ENCODE measurements at places on chromosomes 2 and 18. TPM values are rescaled to one million over a fixed set of nuclear protein-coding genes. Genes with fewer than 3 reads are reported as not detected.

RBM44 gene
- total RNA-seq, result 0.22 TPM

CSRNP3 gene
- total RNA-seq, result 2.3 TPM

COBLL1 gene
- 5.6 TPM for total RNA-seq

SPDYA gene
- 0.52 TPM for total RNA-seq

MTHFD2 gene
- 186 TPM for total RNA-seq

OTX1 gene
- 0.13 TPM for total RNA-seq

CNTNAP5 gene
- total RNA-seq, result 0.39 TPM

TEKT4 gene
- not detected for total RNA-seq

DNA sequence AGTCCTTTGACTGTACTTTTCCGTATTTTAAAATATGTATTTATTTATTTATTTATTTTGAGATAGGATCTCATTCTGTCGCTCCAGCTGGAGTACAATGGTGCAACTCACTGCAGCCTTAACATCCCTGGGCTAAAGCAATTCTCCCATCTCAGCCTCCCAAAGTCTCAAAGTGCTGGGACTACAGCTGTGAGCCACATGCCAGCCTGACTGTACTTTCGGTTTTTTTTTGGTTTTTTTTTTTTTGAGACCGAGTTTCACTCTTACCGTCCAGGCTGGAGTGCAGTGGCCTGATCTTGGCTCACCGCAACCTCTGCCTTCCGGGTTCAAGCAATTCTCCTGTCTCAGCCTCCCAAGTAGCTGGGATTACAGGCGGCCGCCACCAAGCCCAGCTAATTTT, 28.9 kb upstream of the CCNYL1 start:
- H3K4me3 ChIP-seq, result no peak overlapping the region
- no peak for DNase-seq
- no peaks in the 10 kb centered on the region for H3K4me1 ChIP-seq
- H3K36me3 ChIP-seq, result no peaks in the 10 kb centered on the region

GRCh38 chr2:16578081-16578480, 87.6 kb downstream of the CYRIA start:
- no peak for DNase-seq
- no peak overlapping the region for H3K27ac ChIP-seq
- H3K36me3 ChIP-seq, result peaks cover 17% of the 10 kb centered on the region
- no peak overlapping the region for H3K4me3 ChIP-seq
- no peaks in the 10 kb centered on the region for H3K27me3 ChIP-seq

- DNase-seq, result peak; percentile 47
- H3K4me1 ChIP-seq, result no peaks in the 10 kb centered on the region
- H3K27me3 ChIP-seq, result no peaks in the 10 kb centered on the region
- H3K4me3 ChIP-seq, result peak overlapping the region; percentile 65
- peaks cover 18% of the 10 kb centered on the region for H3K36me3 ChIP-seq
- H3K27ac ChIP-seq, result peak overlapping the region; percentile 14
Measured at GRCh38 chr2:209614690-209615369, 156.8 kb upstream of the UNC80 start.

DNA sequence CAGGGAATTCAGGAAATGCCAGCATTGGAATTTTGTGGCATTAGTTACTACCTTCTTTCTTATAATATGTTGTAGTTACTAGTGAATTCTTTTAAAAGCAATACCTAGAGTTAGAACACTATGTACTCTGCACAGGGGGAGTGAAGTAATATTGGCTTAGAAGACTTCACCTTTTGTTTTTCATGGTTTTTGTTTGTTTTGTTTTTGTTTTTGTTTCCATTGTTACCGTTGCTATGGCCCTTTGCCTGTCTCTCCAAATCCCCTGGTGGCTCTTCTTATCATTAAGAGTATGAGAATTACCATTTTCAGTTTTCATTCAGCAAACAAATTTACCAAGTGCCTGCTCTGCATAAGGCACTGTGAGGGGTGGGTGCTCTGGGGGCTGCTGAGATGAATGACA, 160.1 kb downstream of the HAUS1 start:
- H3K4me3 ChIP-seq, result no peak overlapping the region
- peaks cover 34% of the 10 kb centered on the region for H3K4me1 ChIP-seq
- DNase-seq, result no peak
- no peaks in the 10 kb centered on the region for H3K27me3 ChIP-seq
- peaks cover 12% of the 10 kb centered on the region for H3K36me3 ChIP-seq

DNA sequence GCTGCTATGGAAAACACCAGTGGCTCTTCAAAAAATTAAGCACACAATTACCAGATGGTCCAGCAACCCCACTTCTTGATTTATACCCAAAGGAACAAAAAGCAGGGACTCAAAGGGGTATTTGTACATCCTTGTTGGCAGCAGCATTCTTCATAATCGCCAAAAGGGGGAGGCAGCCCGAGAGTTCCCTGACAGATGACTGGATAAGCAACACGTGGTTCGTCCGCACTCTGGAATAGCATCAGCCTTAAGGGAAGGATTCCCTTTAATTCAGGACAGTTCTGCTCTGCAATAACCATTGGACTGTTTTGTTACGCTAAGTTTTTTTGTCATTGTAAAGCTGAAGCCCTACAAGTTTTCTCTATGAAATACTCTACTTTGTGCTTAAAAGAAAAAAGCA, 76.7 kb upstream of the TWIST2 start:
- H3K36me3 ChIP-seq, result no peaks in the 10 kb centered on the region
- DNase-seq, result peak; percentile 54
- no peak overlapping the region for H3K4me3 ChIP-seq
- no peaks in the 10 kb centered on the region for H3K4me1 ChIP-seq

- H3K27ac ChIP-seq, result no peak overlapping the region
- H3K4me1 ChIP-seq, result no peaks in the 10 kb centered on the region
- DNase-seq, result peak; percentile 95
- no peaks in the 10 kb centered on the region for H3K27me3 ChIP-seq
Measured at GRCh38 chr2:231900486-231900942, 25.7 kb downstream of the NPPC start.

- H3K27me3 ChIP-seq, result no peaks in the 10 kb centered on the region
- no peak overlapping the region for H3K4me3 ChIP-seq
- peak; percentile 93 for DNase-seq
- no peaks in the 10 kb centered on the region for H3K4me1 ChIP-seq
- H3K27ac ChIP-seq, result no peak overlapping the region
Measured at GRCh38 chr2:148201075-148202004, 180.4 kb downstream of the MBD5 start.

- H3K27ac ChIP-seq, result no peak overlapping the region
- no peak for DNase-seq
- H3K36me3 ChIP-seq, result no peaks in the 10 kb centered on the region
Measured at GRCh38 chr2:62306751-62307468, 111.0 kb downstream of the B3GNT2 start.

DNA sequence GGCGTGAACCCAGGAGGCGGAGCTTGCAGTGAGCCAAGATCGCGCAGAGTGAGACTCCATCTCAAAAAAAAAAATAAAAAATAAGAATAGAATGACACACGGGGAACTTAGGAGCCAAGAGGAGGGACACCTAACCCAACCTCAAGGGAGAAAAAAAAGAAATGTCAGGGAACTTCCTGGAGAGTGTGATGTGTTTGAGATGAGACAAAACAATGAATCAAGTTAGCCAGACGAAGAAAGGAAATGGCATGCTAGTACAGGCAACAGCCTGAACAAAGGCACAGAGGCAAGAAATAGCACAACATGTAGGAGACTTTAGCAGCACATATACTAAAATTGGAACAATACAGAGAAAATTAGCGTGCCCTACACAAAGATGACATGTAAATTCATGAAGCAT, 36.7 kb upstream of the PAPOLG start:
- H3K4me1 ChIP-seq, result no peaks in the 10 kb centered on the region
- H3K27ac ChIP-seq, result no peak overlapping the region
- no peak for DNase-seq

DNA sequence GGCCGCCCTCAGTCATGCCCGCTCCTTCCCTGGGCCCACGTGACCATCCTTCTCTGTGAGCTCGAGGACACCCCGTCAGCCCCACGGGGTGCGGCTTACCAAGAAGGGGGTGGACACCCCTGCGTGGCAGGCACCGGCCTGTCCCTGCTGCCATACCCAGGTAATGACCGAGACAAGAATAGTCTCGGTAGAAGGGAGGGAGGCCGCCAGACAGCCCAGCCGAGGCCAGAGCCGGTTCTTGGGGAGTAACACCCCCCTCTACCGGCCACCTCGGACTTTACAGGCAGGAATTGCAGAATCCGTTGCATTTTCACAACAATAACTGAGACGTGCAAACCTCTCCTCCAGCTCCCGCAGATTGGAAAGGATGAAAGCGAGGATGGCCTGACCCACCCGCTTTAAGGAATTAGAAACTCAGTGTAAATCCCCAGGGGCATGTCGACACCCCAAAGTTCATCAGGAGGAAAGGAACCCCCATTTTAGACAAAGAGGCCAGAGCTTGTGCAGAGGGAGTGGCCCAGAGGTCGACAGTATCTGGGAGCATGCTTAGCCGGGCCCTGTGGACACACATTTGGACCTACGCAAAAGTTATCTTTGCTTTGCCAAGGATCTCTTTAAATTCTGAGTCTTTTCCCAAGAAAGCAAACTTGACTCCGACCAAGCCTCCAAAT, 60.1 kb upstream of the GLI2 start:
- H3K27ac ChIP-seq, result no peak overlapping the region
- H3K36me3 ChIP-seq, result no peaks in the 10 kb centered on the region

GRCh38 chr2:31107591-31108300, 30.5 kb downstream of the GALNT14 start:
- no peak overlapping the region for H3K27ac ChIP-seq
- H3K36me3 ChIP-seq, result no peaks in the 10 kb centered on the region
- no peaks in the 10 kb centered on the region for H3K27me3 ChIP-seq
- H3K4me1 ChIP-seq, result no peaks in the 10 kb centered on the region
- DNase-seq, result no peak

DNA sequence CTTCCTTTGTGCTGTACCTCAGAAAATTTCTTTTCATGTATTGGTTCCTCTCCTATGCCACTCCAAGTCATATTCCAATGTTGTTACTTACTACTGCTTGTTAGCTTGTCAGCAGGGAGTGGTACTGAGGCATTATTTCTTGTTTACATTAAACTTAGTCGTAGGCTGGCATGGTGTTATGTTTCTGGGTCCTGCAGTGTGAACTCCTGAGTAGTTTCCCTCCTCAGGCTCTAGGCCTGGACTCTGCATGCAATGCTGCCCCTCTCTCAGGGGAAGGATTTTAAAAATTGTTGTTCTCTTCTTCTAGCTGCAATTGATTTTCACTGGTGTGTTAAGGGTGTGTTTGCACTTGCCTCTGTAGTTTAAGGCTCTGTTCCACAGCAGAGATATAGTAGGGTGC, 671.6 kb downstream of the PLCL1 start:
- DNase-seq, result no peak
- H3K27me3 ChIP-seq, result no peaks in the 10 kb centered on the region
- no peak overlapping the region for H3K4me3 ChIP-seq
- H3K36me3 ChIP-seq, result no peaks in the 10 kb centered on the region

GRCh38 chr2:8477552-8478470, 204.0 kb upstream of the ID2 start:
- no peak for DNase-seq
- H3K4me1 ChIP-seq, result no peaks in the 10 kb centered on the region
- H3K27me3 ChIP-seq, result no peaks in the 10 kb centered on the region
- no peak overlapping the region for H3K4me3 ChIP-seq

- no peak overlapping the region for H3K27ac ChIP-seq
- H3K27me3 ChIP-seq, result no peaks in the 10 kb centered on the region
Measured at GRCh38 chr2:216406826-216407225, 5.5 kb upstream of the SMARCAL1 start.

- peaks cover 4% of the 10 kb centered on the region for H3K4me1 ChIP-seq
- no peak overlapping the region for H3K27ac ChIP-seq
- DNase-seq, result no peak
- no peaks in the 10 kb centered on the region for H3K36me3 ChIP-seq
- no peak overlapping the region for H3K4me3 ChIP-seq
Measured at GRCh38 chr2:189628817-189629530, 32.3 kb upstream of the ASNSD1 start.

GRCh38 chr2:10911291-10912075, at the start of gene KCNF1:
Gene KCNF1 (plus strand): TSS chr2:10911934. CDS start chr2:10912427, 493 bp downstream.
- DNase-seq, result peak; percentile 73
- peak within 1 kb of the TSS; percentile 61 for H3K4me3 ChIP-seq
- peaks cover 14% of the 10 kb centered on the region for H3K27me3 ChIP-seq
- no peaks in the 10 kb centered on the region for H3K4me1 ChIP-seq

DNA sequence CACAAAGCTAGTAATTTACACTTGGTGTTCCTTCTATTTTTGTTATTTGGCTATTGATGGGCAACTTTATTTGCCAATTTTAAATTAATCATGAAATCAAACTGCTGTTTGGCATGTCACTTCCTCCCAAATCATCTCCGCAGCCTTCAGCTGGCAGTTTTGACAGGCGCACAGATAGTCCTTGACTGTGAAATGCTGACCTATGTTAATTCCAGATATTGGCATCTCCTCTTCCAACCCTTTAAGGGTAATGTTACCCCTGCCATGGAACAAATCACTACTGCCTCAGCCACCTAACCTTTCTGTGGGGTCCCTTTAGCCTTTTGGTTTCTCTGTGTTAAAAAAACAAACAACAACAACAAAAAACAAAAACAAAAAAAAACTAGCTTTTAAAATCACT, 182.4 kb upstream of the TANK start:
- H3K4me3 ChIP-seq, result no peak overlapping the region
- H3K27me3 ChIP-seq, result no peaks in the 10 kb centered on the region
- no peaks in the 10 kb centered on the region for H3K36me3 ChIP-seq
- no peak for DNase-seq

GRCh38 chr2:32864334-32865111, 82.2 kb upstream of the LTBP1 start:
- H3K27me3 ChIP-seq, result no peaks in the 10 kb centered on the region
- no peaks in the 10 kb centered on the region for H3K36me3 ChIP-seq
- DNase-seq, result no peak
- no peaks in the 10 kb centered on the region for H3K4me1 ChIP-seq
- no peak overlapping the region for H3K27ac ChIP-seq

DNA sequence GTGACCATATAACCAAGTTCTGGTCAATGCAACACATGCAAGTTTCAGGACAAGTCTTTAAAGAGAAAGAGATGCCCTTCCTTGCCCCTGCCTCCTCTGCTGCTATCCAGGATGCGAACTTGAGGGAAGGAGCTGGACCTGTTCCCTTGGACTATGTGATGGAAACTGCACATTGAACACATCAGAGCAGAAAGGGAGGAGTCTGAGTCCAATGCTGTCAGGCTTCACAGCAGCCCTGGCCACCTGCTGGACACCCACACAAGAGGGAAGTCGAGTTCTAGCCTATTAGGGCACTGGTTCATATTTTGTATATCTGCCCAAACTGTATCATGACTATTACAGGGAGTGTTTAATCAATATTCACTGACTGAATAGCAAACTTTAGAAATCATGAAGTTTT, 38.3 kb upstream of the TEX51 start:
- no peak for DNase-seq
- no peaks in the 10 kb centered on the region for H3K27me3 ChIP-seq
- H3K36me3 ChIP-seq, result peaks cover 5% of the 10 kb centered on the region

GRCh38 chr2:127527001-127527804, 914 bp upstream of the IWS1 start:
- no peaks in the 10 kb centered on the region for H3K27me3 ChIP-seq
- H3K36me3 ChIP-seq, result peaks cover 17% of the 10 kb centered on the region
- peak overlapping the region; percentile 99 for H3K4me3 ChIP-seq
- H3K27ac ChIP-seq, result peak overlapping the region; percentile 69
- DNase-seq, result no peak

GRCh38 chr18:45745817-45746461, 22.0 kb downstream of the SLC14A1 start:
- no peaks in the 10 kb centered on the region for H3K27me3 ChIP-seq
- H3K27ac ChIP-seq, result no peak overlapping the region
- no peak for DNase-seq
- H3K4me3 ChIP-seq, result no peak overlapping the region

Data from H9 (cell line).